Stimulated activated CD4-positive, alpha-beta T cell treated with anti-CD3 and anti-CD28 coated beads, Interleukin-15, amount 100 ng/mL, for 1 hour (primary cell): ENCODE measurements at places on chromosomes 4 and X.

DNA sequence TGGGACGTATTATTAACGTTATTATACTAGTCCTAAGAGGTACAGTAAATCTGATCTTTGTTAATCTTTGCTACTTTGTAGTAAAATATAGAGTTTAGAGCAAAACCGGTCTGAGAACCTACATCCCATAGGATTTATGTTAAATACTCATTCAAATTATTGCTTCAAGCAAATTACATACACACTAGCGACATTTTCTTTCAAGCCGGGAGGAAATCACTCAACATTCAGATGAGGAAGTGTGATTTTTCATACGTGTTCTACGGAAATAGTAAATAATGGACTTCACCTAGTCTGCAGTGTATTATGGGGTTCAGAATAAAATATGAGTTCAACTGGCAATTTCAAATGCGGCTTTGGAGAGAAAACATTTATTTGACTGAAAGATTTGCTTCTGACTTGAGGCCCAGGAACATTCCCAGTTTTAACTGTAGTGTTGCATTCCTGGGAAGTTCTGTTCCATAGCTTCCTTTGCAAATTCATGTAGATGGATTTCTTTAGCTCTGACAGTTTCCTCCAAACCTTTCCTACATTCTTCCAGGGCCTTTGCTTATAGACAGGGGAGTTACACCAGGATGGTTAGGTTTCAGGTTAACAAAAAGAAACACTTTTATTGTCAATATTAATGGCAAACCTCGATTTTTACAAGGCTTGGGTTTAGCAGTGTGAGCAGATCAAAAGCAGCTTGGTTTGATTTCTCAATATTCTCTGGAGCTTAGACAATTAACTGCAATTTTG is 5.3 kb upstream of the HAND2 start:
- DNase-seq, result no peak

DNA sequence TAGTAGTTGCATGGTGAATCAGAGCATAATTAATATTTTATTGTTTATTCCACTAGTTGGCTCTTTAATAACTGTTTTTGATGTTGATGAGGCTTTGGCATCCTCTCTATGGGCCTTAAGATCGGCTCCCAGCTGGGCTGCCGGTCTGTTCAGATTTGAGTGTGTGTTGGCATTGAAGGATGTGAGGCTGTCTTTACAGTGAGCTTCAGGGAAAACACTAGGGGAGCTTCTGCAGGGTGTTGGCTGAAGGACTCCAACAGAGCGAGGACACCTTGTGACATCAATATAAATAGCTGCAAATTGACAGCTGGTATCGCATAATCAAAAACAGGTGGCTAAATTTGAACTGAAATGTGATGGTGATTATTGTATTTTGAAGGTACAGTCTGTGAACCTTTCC is 322.0 kb downstream of the FSTL5 start:
- DNase-seq, result no peak

DNA sequence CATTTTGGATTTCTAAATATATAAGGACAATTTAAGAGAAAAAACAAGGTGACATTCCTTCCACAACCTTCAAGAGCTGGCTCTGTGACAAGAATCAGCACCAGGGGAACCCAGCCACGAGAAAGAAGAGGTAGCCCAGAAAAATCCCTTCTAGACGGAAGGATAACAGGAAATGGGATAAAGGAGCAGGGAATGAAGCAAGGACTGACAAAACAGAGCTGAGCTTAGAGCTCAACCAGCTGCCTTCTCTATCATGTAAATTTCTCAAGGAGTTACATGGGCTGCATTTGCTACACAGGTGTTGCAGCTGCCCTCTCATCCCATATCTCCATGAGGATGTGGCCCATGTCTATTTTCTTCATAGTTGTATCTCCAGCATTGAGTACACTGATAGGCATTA is 154.2 kb upstream of the PRDX4 start:
- no peak for DNase-seq

DNA sequence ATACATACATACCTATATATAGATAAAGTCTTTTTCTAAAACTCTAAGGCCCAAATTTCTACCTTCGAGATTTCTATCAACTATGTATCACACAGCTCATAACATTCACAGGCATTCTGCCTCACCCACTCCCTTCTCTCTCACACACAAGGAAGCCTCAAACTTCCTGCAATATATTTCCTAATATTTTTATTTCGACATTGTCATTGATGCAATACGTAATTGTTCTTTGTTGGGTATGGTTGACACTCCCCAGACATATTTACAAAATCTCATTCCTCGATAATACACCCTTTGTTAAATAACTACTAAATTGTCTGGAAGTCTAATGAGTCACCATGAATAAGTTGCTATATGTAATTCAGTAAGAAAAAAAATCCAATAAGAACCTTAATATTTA is 143.5 kb downstream of the HNRNPD start:
- DNase-seq, result no peak

DNA sequence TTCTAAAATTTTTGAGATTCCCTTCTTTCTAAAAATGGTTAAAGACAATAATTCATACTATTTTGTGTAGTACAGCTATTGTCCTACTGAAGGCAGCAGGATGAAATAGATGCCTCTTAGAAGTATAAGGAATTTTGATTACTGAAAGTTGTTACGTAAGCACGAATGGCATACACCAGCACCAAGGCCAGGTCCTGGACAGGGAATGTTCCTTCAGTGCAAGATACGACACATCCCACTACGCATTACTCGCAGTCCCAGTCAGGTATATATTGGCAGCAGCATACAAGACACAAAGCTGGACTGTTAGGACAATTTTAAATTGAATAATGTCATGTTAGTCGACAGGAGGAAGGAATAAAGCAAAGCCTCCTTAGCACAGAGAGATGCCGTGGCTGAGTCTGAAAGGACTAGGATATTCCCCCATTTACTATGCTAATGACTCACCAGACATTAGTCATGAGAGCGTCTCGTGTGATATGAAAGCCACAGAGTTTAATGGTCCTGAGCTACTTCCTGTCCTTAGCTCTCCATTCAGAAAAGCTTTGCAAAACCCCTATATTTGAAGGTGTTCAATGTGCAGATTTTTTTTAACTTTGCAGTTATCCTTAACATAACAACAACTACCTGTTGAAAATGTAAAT is 504.3 kb downstream of the FAM133A start:
- no peak for DNase-seq

GRCh38 chrX:2176733-2177132 is 324.0 kb downstream of the DHRSX start:
- no peak for DNase-seq

DNA sequence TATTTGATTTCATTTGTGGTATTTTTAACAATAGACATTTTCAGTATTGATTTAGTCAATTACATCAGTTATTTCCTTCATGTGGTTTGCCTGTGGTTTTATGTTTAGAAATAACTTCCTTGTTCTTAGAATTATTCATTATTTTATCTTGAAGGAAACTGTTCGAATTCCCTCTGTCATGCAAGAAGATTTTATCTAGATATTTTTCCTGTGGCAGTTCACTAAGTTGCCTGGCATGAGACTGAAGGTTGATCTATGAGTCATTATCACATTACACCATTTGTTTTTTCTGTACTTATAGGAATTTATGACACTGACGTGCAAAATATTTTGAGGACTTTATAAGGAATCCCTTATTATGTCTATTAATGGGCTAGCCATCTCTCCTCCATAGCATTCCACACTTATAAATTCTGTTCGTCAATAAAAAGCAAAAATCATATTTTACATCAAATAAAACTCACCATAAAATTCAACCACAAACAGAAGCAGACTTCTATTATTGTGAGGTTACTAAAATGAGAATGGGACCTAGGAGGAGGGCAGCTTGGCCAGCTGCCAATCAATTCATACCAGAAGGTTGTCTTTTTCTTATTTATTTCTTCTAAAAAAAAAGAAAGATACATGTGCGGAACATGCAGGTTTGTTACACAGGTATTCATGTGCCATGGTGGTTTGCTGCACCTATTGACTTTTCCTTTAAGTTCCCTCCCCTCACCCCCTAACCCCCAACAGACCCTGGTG is 179.0 kb downstream of the KCNIP4 start:
- DNase-seq, result no peak

DNA sequence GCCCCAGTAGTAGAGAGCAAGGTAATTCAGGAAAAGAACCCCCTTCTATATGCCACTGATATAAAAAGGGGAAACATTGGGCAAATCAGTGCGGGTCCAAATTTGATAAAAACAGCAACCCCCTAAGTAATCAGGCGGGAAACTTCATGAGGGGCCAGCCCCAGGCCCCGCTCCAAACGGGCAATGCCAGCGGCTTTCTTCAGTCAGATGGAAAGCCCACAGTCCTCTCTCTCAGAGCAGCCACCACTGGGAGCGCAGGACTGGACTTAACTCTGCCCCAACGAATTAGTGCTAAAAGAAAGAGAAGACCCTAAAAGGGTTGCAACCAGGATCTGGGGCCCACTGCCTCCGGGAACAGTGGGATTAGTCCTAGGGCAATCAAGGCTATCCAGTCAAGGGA is 9.9 kb downstream of the MAGEA11 start:
- no peak for DNase-seq

DNA sequence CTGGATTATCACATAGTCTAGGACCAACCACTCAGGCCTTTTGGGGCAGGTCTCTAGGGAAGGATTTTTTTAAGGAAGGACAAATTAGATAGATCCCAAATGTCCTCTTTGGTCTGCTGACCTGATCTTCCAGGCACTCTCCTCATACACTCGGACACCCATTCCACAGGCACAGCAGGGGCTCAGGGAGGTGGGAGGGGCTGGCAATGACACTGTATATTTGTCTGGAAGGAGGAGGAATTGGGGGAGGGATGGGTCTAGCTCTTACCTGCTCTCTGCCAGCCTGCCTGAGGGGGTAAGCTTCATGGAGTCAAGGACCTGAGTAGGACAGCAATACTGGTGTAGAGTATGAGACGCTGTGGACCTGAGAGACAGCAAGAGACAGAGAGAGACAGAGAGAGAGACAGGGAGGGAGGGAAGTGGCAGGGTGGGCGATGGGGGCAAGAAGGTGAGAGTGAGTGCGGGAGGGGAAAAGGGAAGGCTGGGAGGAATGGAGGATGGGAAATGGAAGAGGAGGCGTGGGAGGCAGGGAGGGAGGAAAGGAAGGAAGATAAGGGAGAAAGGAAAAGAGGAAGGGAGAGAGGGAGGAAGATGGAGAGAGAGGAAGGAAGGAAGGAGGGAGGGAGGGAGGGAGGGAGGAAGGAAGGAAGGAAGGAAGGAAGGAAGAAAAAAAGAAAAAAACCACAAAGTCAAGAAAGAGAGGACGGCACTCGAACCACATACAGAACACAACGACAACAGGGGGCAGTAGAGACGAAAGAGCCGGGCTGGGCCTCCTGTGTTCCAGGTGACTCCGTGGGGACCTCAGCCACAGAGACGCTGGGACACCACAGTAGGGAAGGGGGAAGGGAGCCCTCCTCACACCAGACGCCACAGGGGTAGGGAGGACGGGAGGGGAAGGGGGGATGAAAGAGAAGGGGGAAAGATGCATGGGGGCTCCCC is 1.8 kb downstream of the IQSEC2 start:
- DNase-seq, result no peak

GRCh38 chrX:39665830-39666518 is 431.8 kb downstream of the BCOR start:
- no peak for DNase-seq

- DNase-seq, result no peak
These were observed 517.5 kb downstream of the MID1IP1 start for GRCh38 chrX:39318506-39319343.

DNA sequence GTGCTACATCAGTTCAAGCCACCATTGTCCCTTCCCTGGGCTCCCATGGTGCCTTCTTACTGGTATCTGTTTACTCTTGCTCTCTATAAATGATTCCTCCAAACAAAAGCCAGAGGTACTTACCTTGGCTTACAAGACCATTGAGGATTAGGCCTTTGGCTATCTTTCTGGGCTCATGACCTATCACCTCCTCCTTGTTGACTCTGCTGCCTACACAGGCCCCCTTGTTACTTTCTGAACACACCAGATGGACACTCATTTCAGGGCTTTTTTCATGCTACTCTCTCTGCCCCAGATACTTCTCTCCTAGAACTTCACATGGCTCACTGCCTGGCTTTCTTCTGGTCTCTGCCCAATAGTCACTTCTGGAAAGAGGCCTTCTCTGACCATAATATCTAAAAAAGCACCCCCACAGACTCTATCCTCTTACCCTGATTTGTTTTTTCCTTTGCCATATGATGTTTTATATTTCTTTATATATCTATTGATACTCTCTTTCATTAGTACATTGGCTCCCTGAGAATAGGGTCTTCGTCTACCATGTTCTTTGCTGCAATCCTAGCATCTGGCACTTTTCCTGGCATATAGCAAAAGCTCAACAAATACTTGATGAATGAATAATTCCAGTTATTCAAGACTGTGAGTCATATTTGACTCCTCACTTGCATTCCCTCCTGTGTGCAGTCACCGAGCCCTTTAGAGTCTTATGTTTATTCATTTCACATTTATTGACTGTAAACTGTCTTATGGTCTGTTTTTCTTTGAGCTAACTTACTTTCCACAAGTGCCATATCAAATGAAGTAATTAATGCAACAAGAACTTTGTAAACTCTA is 27.1 kb upstream of the TAPT1 start:
- no peak for DNase-seq

DNA sequence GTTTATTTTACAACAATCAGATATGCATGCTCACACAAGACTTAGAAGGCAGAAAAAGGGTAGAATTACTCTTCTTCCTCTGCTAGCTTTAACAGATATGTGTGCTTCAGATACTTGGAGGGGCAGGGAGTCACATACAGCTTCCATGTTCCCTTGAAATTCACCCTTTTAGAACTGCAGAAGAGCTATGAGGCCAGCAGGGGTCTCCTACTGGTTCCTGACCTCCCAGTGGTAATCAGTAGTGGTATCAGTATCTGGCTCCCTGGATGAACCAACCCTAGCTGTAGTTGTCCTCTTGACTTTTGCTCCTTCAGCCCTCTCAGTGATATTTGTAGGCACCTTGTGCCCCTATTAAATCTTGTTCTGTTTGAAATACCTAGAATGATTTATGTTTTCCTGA is 81.5 kb downstream of the RCHY1 start:
- no peak for DNase-seq

GRCh38 chr4:86442881-86443280 is 83.0 kb upstream of the MAPK10 start:
- DNase-seq, result no peak

- DNase-seq, result no peak
These were observed 139.0 kb downstream of the UNC5C start for GRCh38 chr4:95409750-95410149.

- no peak for DNase-seq
These were observed 32.2 kb downstream of the RNF212 start for GRCh38 chr4:1080961-1081688.

GRCh38 chrX:30831082-30831481 is 58.0 kb downstream of the TAB3 start:
- no peak for DNase-seq

DNA sequence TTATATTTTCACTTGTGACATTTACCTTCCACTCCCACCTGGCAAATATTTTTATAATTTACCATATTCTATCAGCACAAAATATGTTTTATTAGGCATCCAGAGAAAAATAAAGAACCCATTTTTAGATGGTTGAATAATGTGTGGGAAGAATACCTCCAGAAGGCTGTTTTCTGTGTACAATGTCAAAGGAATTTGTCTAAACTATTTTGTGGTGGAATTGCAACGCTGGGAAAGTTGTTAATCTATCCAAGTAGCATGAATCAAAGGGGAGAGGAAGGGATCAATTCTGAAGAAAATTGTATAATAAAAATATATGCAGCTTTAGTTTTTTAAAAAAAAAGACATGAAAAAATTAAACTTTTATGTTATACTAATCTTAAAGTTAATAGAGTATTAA is 706.5 kb downstream of the FSTL5 start:
- DNase-seq, result no peak

GRCh38 chr4:173121076-173121561 is 47.5 kb upstream of the GALNT7 start:
- DNase-seq, result no peak
